ENCODE measurements at places on chromosomes 7 and 10. TPM values are rescaled to one million over a fixed set of nuclear protein-coding genes. Genes with fewer than 3 reads are reported as not detected.

C7orf33 gene
- not detected for total RNA-seq

GRCh38 chr10:48938990-48939536 lies 577 bp downstream of the LRRC18 start:
- no peak for DNase-seq

CHAT gene
- not detected for total RNA-seq

- DNase-seq: no peak
Observed at GRCh38 chr10:35341521-35341920, 5.2 kb downstream of the CCNY start.

DNA sequence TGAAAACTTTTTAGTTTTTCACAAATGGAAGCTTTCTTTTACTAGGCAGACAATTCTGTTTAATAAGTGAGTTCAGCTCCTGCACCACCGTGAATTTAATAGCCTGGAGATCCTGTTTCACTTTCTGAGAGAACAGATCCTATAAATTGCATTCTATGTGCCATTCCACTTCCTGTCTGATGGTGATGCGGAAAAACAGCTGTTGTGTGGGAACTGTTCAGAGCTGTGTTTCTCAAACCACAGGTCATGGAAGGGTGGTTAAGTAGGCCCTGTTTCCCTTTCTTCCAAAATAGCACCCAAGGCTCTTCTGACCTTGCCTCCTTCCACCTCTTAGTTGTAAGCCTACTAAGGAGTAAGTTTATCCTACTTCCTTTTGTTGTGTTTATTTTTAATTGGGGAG lies 97.2 kb upstream of the DKK1 start:
- no peak for DNase-seq

GRCh38 chr10:127945341-127945758 lies 38.4 kb downstream of the PTPRE start:
- no peak for DNase-seq

GRCh38 chr7:117251687-117252086 lies 71.2 kb downstream of the WNT2 start:
- DNase-seq: no peak

ACTL6B gene
- not detected for total RNA-seq

GDF2 gene
- total RNA-seq: not detected

- no peak for DNase-seq
Observed at GRCh38 chr10:61299156-61299555, 154.0 kb downstream of the TMEM26 start.

PITX3 gene
- total RNA-seq: 0.49 TPM

Measured in Panc1 (cell line).